Adrenal gland (tissue), 19 donors: ENCODE measurements at places on chromosomes 6 and 20.
A peak's percentile ranks its signal among the peaks of the same experiment; 100 is the strongest.

DNA sequence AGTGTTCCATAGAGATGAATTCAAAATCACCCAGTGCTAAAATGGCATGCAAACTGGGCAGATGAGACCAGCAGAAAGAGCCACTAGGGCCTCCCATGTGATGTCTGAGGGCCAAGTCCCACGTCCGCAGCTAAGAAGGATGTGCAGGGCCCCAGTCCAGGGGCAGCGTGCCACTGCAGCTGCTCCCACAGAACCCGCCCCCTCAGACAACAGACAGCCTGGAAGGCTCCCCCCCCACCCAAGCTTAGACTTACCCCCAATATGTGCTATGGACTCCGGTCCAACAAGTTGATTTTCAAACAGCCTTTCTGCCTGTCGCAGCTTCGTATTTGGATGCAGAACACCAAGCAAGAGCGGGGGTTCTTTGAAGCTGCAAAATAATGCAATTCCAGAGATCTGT lies 14.0 kb downstream of the APMAP start:
- peaks cover 6% of the 10 kb centered on the region for H3K4me1 ChIP-seq
- no peaks in the 10 kb centered on the region for H3K36me3 ChIP-seq
- H3K4me3 ChIP-seq: no peak overlapping the region
- no peak overlapping the region for H3K27ac ChIP-seq
- no peak for DNase-seq
- H3K27me3 ChIP-seq: no peaks in the 10 kb centered on the region

DNA sequence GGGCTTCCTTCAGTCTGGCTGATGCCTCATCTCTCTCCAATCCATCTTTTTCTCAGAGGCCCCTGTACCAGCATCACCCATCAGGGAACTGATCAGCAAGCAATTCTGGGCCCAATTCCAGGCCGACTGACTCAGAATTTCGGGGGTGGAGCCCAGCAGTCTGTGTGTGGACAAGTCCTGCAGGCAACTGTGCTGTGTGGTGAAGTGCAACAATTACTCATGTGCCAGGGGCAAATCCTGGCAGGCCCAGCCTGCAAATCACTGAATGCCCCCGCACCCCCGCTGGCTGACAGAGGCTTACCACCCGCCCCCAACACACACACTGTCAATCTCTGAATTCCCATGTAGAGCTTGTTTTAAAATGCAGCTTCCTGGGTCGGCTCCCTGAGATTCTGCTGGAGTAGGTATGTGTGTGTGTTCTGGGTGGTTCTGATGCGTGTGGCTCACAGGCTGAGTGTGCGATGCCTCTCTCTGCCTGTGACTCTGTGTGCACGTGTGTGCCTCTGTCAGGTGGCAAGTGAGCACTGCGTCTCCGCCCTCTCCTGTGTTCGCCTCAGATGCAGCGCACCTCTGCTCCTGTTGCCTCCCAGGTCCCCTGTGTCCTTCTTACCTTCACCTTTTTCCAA lies 45.4 kb downstream of the SSR1 start:
- no peak overlapping the region for H3K4me3 ChIP-seq
- peak overlapping the region; percentile 75 for H3K27ac ChIP-seq
- H3K36me3 ChIP-seq: no peaks in the 10 kb centered on the region

- no peak overlapping the region for H3K4me3 ChIP-seq
- no peak overlapping the region for H3K27ac ChIP-seq
- DNase-seq: no peak
- H3K36me3 ChIP-seq: no peaks in the 10 kb centered on the region
- no peaks in the 10 kb centered on the region for H3K4me1 ChIP-seq
Measured at GRCh38 chr6:161686655-161687054, 412.8 kb upstream of the AGPAT4 start.

- no peak overlapping the region for H3K4me3 ChIP-seq
- H3K36me3 ChIP-seq: no peaks in the 10 kb centered on the region
- H3K27me3 ChIP-seq: no peaks in the 10 kb centered on the region
- H3K27ac ChIP-seq: no peak overlapping the region
Measured at GRCh38 chr20:55579802-55580201, 425.5 kb downstream of the CBLN4 start.

- no peaks in the 10 kb centered on the region for H3K27me3 ChIP-seq
- peak overlapping the region; percentile 43 for H3K27ac ChIP-seq
- H3K4me1 ChIP-seq: peaks cover 5% of the 10 kb centered on the region
- no peak overlapping the region for H3K4me3 ChIP-seq
- peak; percentile 24 for DNase-seq
Measured at GRCh38 chr6:30037182-30037788, 23.8 kb upstream of the POLR1H start.
